ENCODE measurements at places on chromosomes 6 and 20.

DNA sequence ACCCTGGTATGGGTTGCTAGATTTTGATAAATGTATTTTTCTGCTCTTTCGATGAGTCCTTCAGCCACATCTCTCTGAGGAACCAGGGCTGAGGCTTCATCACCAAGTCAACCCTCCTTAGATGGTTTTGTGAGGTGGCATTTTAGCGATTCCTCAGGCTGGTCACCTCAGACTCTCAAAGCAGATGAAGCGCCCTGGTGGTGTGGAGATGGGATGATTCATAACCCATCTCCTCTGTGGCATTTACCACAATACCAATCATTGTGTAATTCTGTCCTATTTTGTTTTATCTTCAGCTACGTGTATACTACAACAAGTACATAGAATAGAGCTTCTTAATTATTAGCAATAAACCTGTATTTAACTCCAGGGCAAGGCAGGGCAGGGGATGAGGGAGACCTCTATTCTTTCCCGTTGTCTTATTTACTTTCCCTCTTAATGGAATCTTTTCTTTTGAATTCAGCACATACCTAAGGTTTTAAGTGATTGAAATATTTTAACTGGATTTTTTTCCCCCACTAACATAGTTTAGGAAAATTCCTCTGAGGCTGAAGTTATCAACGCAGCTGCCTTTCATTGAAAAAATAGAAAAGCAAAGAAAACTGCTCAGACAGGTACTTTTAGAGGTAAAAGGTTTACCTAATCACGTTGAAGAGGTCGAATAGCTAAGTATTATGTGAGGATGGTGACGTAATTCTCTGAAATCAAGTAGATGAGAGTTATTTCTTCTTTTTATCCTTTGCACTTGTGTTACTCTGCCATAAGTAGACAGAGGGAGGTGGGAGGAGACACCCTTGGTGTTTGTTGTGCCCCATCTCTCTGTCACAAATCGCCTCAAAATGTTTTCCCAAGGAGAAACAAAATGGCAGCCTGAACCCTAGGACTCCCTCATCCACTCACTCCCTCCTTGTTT lies 57.4 kb upstream of the EDN3 start:
- peak; percentile 17 for DNase-seq

DNA sequence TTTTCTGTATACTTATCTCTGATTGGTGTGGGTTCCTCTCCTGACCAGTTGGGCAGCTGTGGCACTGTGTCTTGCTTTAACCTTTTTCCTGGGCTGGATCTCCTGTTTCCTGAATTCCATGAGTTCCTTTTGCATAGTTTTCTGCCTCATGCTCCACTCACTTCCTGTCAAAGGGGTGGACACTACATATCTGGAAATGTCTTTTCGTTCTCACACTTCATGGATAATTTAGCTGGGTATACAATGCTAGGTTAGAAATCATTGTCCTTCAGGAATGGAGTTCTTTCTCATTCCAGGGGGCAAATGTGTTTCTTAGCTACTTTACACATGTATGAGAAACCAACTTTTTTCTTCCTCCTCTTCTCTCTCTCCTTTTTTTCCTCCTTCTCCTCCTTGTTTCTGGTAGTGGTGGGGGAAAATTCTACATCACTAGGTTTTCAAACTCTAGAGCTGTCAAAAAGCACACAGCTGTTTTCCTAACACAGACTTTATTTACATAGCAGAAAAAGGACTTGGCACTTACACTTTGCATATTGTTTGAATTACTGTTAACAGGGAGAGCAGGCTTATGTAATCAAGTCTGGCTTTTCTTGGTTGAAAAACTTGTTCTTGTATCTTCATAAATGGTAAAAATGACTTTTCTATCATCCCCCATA lies 9.0 kb upstream of the DDX27 start:
- no peak for DNase-seq

DNA sequence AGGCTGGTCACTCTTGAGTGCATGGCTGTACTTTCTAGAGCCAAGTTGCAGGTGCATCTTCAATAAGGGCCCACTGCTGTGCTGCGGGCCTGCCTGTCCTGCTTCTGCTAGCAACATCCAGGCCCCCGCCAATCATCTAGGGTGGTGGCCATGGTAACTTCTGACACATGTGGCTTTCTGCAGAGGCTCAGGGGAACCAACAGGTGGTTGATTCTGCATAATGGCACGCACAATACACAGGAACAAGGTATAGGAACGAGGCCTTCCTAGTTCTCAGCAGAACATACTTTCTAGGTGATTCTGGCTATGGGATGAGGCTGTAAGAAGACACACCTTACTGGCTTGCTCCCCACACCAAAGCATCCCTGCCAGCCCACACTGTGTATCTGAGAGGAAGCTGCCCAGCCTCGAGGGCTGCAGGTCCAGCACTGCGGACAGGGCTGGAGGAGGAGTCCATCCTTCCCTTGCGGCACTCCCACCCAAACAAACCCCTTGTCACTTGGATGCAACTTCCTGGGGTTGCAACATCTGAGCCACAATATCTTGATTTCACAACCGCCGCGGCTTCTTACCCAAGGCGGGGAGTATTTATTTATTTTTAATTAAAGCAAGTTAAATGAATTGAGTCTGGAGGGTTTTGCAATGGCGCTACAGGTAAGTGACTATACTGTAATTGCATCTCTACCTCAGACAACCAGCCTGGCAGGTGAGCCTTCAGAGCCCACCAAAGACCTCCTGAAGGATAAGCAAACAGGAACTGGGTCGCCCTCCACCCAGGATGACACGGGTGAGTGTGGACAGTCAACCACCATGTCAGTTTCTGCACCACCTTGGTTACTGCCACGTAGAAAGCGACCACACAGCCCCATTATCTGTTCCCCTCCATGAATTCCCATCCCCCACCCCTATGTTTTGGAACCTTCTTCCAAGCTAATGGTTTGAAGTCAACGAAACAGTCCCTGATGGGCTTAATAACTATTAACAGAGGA lies 49.6 kb downstream of the SULF2 start:
- no peak for DNase-seq

- no peak for DNase-seq
Observed at GRCh38 chr6:168660400-168660945, 219.5 kb downstream of the SMOC2 start.

- DNase-seq = no peak
Observed at GRCh38 chr6:138349891-138350290, 27.8 kb upstream of the SMIM28 start.

Data from CD4-positive, alpha-beta T cell treated with Interleukin-6 at 100 ng/mL for 8 hours (primary cell).